ENCODE measurements at places on chromosomes 7 and 10.

DNA sequence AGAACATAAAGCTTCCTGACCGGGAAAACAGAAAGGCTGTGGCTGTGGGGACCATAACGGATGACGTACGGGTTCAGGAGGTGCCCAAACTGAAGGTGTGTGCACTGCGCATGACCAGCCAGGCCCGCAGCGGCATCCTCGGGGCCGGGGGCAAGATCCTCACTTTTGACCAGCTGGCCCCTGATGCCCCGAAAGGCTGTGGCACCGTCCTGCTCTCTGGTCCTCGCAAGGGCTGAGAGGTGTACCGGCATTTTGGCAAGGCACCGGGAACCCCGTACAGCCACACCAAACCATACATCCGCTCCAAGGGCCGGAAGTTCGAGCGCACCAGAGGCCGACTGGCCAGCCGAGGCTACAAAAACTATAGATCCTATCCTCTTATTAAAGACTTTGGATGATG, 179.3 kb downstream of the PTN start:
- no peak for DNase-seq

GRCh38 chr7:81549484-81550016, 220.3 kb downstream of the HGF start:
- DNase-seq, result no peak

DNA sequence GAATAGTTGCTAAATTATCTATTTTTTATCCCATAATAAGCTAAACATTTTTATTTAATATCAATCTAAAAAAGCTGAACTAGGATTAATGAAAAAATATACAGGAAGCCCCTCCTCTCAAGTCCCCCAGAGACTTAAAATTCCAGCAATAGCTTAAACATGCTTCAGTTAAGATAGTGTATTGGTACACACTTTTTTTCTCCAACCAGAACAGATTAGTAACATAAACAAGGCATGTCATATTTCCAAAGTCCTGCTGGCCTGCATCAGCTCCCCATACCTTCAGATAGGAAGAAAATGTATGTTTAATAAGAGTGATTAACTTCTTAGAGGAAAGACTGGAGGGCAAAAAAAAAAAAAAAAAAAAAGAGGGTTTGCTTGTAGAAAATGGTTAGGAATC, 7.1 kb downstream of the TBX20 start:
- DNase-seq, result no peak

DNA sequence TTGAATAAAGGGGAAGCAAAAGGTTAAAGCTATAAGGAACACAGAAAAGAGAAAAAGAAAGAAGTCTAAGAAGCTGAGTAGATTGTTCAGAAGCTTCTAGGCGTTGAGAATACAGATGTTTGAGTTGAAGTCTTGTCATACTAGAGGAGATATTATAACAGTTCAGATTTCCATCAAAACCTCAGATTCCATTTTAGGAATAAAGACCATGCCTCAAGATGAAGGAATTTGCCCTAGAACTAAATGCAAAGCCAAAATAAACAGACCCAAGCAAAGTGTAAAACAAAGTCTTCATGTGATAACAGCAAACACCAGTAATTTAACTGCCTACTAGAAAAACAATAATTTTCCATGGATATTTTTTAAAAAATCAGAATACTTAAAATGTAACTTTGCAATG, 476.5 kb upstream of the POT1 start:
- no peak for DNase-seq

DNA sequence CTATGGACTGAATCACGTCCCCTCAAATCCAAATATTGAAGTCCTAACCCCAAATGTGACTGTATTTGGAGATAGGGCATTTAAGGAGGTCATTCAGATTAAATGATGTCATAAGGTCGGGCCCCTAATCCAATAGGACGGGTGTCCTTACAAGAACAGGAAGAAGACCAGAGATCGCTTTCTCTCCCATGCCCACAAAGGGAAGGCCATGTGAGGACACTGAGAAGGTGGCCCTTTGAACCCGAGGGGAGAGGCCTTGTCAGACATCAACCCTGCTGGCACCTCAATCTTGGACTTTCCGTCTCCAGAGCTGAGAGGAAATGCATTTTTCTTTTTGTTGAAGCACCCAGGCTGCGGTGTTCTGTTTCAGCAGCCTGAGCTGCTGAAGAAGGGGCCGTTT, 72.3 kb upstream of the KLF6 start:
- no peak for DNase-seq

DNA sequence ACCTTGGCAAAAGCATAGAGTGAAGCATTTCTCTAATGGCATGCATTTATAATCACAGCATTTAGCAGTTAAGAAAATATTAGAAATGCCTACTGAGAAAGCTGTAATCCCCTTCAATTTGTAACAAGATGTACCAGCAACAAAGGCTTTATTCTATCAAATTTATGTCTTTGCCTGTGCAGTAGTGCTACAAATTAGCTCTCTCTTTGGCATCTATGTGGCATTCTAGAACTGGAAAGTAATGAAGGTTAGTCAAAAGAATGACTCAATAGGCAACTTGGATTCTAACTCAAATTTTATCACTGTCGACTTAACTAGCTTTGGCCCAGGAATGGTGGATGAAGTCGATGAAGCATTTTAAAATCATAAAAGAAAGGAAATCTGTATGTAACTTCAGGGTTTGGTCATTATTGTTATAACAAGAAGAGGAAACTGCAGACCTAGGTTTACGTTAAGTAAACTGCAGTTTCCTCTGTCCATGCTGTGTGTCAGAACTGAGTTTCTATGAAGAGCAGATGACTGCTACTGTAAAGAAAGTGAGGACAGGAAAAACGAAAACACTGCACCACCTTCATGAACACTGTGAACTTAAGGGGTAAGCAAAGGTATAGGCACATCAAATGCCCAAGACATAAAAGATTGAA, 140.0 kb downstream of the RAPGEF5 start:
- no peak for DNase-seq

DNA sequence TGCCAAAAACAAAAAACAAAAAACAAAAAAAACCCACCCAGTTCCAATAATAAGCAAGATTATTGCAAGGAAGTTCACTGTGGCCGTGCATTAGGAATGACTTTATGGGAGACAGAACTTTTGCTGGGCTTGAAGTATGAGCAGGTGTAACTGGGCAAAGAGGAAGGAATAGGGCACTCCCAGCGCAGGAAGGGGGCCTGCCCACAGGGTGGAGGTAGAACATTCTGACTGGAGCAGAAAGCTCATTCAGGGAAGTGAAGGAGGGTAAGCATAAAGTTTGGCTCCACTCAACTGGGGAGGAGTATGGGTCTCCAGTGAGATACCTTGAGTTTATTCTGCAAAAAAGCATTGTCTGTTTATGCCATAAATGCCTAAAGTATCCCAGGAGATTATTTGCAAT, 42.1 kb upstream of the WIPF3 start:
- no peak for DNase-seq

DNA sequence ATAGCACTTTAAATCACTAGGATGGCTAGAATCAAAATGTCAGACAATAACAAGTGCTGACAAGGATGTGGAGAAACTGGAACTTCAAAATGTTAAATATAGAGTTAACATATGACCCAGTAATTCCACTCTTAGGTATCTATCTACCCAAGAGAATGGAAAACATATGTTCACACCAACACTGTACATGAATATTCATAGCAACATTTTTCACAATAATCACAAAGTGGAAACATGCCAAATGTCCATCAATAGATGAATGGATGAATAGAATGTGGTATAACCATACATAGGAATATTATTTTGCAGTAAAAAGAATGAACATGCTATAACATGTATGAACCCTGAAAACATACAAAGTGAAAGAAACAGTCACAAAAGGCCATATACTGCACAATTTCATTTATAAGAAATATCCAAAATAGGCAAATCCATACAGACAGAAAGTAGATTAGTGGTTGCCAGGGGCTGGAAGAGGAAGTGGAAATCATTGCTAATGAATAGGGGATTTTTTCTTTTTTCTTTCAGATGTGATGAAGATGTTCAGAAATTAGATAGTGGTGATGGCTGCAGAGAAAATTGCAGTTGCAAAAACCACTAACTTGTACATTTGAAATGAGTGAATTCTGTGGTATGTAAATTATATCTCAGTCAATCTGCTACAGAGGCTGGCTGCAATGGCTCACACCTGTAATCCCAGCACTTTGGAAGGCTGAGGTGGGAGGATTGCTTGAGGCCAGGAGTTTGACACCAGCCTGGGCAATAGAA, 93.0 kb downstream of the CPVL start:
- DNase-seq, result no peak

DNA sequence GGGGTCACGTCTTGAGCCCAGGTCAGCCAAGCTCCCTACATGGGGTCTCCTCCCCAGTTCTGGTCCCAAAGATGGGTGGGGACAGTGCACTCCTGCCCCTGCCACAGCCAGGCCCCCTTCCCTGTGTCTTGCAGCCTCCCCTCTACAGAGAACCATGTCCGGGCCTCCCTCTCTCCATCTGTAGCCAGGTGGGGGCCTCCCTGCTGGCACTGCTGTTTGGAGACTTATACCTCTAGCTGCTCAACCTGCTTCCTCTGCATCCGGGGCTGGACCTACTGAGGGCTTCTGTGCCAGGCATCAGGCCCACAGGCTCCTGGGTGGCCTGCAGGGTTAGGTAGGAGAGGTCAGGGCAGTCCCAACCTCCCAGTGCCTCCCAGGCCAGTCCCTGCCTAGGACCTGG, 7.9 kb downstream of the SH2B2 start:
- DNase-seq, result no peak

DNA sequence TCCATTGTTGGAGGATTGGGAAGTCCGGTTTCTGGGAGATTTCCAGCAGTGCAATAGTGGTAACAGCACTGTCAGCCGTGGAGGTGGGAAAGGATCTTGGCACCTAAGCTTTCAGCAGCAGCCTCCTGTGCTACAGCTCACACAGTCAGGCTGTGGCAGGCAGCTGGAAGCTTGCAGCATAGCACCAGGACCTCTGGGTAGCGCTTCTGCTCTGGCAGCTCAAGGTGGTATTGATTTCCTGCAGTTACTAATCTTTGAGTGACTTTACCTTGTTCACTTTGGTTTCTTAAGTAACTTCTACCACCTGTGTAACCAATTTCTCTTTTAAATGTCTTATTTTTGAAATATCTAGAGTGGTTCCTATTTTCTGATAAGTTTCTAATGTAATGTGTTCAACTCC, 130.5 kb downstream of the LHFPL3 start:
- DNase-seq, result no peak

- no peak for DNase-seq
Observed at GRCh38 chr10:70584366-70584765, 18.2 kb downstream of the PRF1 start.

DNA sequence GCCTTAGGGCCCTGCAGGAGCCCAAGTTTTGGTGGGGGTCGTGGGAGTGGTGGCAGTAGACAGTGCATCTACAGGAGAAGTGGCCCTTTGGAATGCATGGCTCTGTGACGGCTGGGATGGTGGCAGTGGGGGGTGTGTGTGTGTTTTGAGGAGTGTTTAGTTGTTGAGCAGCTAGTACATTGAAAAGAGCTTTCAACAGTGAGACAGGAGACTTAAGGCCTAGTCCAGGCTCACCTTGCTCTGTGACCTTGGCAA, 27.1 kb downstream of the ZNF775 start:
- no peak for DNase-seq

DNA sequence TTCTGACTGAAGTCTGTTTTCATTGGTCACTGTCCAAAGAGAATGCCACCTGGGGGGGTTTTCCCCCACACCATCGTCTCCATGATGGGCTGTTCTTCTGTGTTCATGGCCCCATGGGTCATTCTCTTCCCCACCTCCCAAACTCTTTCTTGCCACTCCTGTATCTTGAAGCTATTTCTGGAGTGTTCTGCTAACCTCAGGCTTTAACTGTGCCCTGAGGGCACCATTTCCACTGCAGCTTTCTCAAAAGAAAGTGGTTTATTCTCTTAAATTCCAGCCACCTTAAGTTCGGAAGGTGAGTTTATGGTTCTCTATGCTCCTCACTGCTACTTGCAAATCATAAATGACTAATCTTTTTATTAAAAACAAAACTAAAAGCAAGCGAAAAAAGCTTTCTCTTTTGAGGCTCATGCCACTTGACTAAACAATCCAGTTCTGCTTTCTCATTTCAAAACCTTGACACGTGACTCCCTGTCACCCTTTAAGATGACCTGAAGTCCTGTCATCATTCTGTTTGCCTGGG, 7.4 kb upstream of the APBB1IP start:
- DNase-seq, result no peak

DNA sequence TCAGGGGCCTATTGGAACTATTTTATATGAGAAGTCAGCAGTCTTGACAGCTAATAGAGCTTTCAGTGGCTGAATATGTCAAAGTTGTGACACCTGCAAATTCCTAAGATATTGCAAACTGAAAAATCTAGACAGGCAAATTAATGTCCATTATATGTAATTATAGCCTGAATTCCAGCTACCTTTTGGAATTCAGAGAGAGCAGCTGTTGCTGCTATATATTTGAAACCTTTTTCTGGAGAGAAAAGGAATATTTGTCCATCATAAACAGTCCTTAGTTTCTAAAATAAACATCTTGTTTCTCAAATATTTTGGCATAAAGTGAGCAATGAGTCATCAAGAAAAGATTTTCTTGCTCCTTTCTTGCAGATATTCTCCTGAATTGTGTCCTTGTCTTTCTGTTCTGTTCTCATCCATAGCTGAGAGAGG, 408.9 kb upstream of the SEMA3D start:
- no peak for DNase-seq

- DNase-seq, result no peak
Observed at GRCh38 chr7:28488061-28488791, 75.9 kb downstream of the CREB5 start.

- DNase-seq, result no peak
Observed at GRCh38 chr7:29087840-29088170, 58.5 kb downstream of the CPVL start.

- no peak for DNase-seq
Observed at GRCh38 chr7:15688279-15688626, 1.8 kb upstream of the MEOX2 start.

GRCh38 chr7:80182630-80183276, 48.1 kb downstream of the GNAI1 start:
- DNase-seq, result no peak

GRCh38 chr10:86855513-86855912, 99.1 kb downstream of the BMPR1A start:
- DNase-seq, result no peak

Measured in cortex of kidney (tissue), 1 donor.